ENCODE measurements at places on chromosomes 7 and 10.

GRCh38 chr7:45240273-45240771, 82.7 kb downstream of the RAMP3 start:
- DNase-seq = no peak

DNA sequence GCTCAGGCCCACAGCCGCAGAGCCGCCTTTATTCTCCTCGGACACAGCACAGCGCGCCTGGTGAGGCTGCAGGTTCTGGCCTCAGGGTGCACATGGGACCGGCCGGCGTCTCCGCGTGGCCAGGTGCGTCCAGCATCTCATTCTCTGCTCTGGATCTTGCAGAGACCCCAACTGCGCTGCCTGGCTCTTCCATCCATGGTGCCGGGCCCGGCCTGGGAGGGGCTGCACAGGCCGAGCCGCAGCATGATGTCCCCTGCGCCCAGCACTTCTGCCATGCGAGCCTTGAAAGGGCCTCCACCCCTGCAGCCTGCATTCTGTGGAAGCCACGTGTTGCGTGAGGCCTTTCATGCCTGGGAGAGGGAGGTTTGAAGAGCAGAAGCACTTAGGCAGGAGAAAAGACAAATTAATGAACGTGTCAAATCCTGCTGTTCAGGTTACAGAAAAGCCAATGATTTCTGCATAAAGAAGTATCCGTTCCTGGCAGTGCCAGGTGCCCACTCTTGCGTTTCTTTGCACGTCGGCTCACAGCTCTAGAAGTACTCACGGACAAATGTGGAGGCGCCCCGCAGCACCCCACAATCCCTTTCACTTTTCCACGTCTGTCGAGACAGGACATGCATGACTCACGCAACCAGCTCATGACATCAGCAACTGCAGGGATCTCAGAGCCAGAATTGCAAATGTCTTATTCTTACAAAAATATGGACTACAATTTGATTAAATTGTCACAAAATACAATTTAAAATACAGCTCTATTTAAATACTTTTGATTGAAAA, 571.4 kb downstream of the DNAJB6 start:
- no peak for DNase-seq

GRCh38 chr10:84321902-84322301, 6.5 kb upstream of the CCSER2 start:
- DNase-seq = no peak

- DNase-seq = no peak
Observed at GRCh38 chr10:75593692-75594556, 162.5 kb downstream of the LRMDA start.

DNA sequence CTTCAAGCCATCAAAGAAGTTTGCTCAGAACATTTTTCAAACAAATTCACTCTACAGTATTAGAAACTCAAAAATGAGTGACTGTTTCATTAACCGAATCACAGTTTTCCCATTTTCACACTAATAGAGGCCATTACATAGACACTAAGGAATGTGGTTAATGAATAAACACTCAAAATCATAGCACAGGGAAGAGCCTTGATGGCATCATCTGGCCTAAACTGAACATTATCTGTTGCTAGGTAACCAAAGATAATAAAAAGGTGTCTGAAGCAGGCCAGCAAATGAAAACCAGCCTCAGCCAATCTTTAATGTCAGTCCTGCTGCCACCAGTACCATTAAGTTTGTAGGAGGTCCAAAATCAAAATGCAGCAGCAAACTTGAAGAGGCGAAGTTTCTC, 492.4 kb upstream of the STEAP1 start:
- DNase-seq = no peak

DNA sequence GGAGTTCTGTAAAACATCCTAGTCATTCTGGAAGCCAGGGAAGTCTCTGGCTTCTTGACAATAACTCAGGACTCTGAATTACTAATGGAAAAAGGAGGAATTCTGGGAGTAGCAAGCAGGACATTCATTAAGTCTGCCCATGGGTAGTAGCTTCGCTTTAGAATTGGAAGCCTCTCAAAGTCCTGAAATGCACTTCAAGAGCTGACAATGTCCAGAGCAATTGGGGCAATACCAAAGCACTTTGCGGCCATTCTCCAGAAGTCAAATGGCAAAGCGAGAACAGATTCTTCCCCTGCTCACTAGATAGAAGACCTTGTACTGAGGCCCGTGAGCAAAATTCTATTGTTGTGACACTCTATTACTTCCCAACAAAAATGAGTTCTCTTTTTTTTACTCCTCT, 150.3 kb upstream of the FRMD4A start:
- no peak for DNase-seq

All from central memory CD4-positive, alpha-beta T cell (primary cell).